ENCODE measurements at places on chromosomes 6 and 20. TPM values are rescaled to one million over a fixed set of nuclear protein-coding genes. Genes with fewer than 3 reads are reported as not detected.
A peak's percentile ranks its signal among the peaks of the same experiment; 100 is the strongest.

DNA sequence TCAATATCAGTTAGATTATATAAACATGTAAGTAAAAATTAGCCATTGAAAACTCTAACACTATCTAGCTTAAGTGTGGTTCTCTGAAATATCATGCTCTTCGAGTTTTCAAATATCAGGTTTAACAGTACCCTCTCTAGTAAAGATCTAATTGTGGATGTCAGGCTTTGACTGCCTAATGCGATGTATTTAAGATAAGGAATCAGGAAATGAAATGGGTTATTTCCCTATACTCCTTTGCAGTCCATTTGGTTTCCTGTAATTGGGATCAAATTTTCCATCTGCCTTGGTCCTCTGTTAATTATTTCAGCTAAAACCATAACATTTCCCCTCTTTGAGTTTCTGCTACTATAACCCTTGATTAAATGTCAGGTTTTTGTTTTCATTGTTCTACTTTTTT is 361.3 kb upstream of the MMS22L start:
- no peak for DNase-seq

- no peak for DNase-seq
Measured at GRCh38 chr6:45965792-45966191, 49.9 kb downstream of the CLIC5 start.

GRCh38 chr20:43715511-43715910 is 11.3 kb downstream of the GTSF1L start:
- DNase-seq = no peak

DNA sequence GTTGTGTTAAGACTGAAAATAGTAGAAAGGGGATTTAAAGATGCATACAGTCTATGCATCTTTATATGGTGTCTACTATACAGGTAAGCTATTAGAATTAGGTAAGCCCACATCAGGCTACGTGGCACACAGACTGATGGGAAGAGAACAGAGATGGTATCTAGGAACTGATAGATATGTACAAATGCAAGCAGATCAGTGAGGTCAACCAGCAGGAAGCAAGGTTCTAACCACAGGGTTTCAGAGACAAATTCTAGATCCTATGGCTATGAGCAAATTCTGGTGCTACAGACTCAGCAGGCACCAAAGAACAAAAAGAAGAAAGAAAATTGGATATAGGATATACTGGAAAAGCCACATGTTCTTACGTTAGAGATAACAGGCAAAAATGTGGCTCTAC is 110.6 kb downstream of the TRDN start:
- DNase-seq = no peak

Gene CRYBG1
- 9.7 TPM for polyA plus RNA-seq

DNA sequence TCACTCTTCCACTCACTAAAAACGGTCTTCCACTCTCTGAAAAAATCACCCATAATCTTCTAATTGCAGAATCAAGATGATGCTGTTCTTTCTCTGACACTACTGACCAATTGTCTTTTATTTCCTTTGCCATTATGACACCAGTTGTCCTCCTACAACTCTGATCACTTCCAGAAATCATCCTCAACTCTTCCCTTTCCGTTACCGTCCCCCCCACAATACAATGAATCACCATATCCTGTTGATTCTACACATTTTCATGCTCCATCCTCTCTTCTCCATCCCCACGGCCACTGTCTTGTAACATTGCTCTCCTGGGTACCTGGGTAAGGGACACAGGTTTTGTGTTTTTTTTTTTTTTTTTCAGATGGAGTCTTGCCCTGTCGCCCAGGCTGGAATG is 2.5 kb upstream of the PPP2R5D start:
- DNase-seq = no peak

DNA sequence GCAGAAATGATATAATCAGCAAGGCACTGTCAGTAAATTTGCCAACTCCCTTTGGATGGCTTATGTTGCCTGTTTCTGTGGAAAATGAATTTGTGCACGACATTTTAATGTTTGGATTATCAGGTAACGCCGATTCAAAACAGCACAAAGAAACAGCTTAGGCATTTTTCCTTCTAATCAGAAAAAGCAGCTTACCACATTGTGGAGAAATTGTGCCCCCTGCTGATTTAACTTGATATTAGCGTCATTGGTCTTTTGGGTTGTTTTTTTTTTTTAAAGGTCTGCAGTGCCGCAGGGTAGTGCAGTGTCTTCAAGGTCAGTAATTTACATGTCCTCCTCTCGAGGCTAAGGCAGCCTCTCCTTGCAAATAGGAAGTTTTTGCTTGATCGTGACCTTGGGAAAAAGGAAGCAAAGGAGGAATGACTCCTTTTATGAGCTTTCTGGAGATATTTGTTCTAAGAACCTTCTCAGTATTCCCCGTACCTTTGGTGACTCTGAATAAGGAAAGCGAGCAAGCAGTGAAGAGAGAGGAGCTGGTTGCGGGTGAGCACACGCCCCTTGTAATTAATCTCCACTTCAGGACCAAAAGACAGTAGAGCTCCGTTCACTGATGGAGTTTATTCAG is 79.1 kb downstream of the ELOVL4 start:
- DNase-seq = peak; percentile 48

Data from right lung (tissue), 10 donors.